ENCODE measurements at places on chromosomes 4 and X.

- no peak for DNase-seq
These were observed 221.2 kb downstream of the KLHL13 start for GRCh38 chrX:117895418-117895817.

DNA sequence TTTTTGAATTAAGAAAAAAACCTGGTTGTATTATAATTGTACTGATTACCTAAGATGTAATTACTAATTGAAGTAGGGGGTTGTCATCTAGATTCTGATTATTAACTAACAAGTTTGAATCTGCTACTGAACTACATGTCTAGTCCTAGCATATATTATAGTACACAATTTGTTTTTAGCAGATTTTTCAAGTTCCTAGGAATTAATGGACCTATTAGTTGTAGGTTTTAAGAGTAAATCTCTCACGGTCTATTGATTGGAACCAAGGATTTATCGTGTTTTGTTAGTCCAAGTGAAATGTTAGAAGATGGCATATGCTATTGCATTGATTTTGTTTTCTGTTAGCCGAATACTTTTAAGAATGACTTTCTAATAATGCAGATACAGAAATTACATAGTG lies 20.8 kb downstream of the PTPN13 start:
- DNase-seq = no peak

DNA sequence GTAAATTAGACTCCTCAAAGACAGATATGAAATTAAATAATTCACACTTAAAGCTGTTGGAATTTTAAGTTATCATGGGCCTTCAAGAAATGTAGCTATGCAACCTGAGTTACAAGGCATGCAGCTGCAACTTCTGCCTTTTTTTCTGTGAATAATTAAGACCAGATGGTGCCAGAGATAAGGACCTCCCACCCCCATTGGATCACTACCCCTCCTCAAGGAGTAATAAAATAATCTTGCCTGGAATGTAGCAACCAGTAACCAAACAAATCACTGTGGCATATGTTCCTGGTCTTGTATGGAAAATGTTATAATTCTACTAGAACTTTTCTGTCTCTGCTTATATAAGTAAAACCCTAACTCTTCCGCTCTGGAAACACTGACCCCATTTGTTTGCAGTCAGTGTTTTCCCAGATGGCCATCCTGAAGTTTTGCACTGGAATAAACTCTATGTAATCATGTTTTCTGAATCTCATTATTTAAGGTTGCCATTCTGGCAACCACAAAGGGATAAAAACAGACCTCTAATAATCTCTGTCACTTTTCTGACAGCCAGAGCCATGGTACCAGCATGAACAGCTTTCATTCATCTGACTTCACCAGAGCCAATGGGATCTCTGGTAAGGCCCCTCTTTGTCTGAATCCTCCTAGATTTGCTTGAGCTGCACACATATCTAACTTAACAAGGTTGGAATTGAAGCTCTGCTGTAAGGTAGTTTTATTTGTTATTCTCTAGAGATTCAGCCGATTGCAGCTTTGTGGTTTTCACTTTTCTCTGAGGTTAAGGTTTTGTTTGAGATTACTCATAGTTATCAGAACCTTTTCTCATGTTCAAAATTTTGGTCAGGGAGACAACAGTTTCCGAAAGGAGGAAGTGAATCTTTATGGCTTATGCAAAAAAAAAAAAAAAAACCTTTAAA lies 274.6 kb downstream of the NAF1 start:
- DNase-seq = no peak

- DNase-seq = no peak
These were observed 123.2 kb downstream of the BMPR1B start for GRCh38 chr4:94880956-94881355.

DNA sequence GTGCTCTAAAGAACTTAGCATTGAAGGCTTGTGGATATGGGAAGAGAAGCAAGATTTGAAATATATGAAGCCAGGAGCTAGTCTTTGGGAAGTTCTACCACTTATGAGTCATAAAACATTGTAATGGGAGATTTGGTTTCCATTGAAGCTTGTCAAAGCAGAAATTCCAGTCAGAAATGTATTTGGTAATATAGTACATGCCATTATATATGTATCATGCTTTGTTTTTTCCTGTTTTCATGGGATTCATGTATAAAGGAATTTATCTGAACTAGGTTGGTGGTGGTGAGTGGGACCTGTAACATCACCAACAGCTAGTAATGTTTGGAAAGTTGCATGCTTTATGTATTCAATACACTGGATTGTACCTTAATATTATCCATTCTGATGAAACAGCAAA lies 14.6 kb upstream of the DCAF8L2 start:
- DNase-seq = no peak

GRCh38 chr4:152265149-152265621 lies 270.7 kb downstream of the FBXW7 start:
- no peak for DNase-seq

GRCh38 chrX:25285598-25285997 lies 269.8 kb upstream of the ARX start:
- no peak for DNase-seq

GRCh38 chr4:23768541-23768940 lies 121.3 kb downstream of the PPARGC1A start:
- no peak for DNase-seq

GRCh38 chrX:45986081-45986480 lies 559.1 kb downstream of the ZNF674 start:
- DNase-seq = no peak

DNA sequence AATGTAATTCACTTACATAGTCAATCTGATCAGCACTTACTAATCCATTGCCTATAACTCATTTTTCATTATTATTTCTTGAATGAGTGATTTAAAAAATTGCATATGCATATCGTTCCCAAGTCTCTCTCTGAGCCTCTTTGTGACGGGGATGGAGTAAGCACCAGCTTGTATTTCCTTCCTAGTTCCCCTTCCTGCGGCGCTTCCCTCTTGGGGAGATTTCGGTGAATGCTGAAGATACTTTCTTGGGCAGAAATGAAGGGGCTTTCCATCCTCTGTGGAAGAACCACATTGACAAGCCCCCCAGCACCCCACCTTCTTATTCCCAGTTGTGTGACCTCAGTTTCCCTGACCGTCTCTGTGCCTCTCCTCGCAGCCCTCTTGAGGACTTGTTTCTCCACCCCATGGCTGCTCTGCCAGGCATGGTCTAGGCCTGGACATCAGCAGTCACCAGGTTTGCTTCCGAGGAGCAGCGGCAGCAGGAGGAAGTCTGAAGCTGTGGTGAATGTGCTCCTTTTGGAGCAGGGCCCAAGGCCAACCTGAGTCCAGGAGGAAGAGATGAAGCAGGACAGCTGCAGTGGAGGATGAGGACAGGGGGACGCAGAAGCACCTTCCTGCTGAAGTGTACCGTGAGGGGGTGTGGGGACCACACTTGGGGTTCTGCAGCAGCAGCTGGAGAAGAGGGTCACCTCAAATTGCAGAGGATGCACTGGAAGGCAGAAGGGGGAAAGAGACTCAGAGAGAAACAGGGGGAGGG lies 124.9 kb downstream of the IRF2 start:
- no peak for DNase-seq

GRCh38 chr4:109094056-109094455 lies 208.4 kb downstream of the COL25A1 start:
- DNase-seq = no peak

DNA sequence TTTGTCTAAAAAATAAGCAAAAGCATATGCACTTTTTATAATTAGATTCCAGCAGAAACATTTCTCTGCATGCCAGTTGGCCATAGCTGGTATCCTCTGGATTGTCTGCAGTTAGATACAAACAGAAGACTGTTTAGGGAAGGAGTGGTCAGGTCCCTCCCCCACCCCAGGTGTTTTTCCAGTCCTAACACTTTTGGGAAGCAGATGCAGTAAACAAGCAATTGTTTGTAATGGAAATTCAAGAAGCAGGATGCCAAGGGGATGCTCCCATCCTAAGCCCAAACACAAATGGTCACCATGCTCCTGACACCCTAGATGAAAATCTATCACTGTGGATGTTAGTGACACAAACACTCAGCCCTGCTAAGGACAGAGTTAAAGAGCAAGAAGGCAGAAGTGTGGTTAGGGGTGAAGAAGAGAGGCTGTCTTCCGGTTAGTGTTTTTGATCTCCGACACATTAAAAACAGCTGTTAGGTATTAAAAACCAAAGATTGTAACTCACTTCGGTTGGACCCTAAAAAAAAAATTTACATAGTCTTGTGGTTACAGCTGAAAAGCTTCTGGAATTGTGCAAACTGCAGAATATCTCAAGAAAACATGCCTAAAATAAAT lies 7.9 kb downstream of the LEF1 start:
- DNase-seq = no peak

- no peak for DNase-seq
These were observed 53.9 kb downstream of the FAT4 start for GRCh38 chr4:125368671-125369081.

GRCh38 chr4:21529214-21529613 lies 419.4 kb downstream of the KCNIP4 start:
- DNase-seq = no peak

- DNase-seq = no peak
These were observed 41.0 kb downstream of the MAP7D3 start for GRCh38 chrX:136210243-136210642.

DNA sequence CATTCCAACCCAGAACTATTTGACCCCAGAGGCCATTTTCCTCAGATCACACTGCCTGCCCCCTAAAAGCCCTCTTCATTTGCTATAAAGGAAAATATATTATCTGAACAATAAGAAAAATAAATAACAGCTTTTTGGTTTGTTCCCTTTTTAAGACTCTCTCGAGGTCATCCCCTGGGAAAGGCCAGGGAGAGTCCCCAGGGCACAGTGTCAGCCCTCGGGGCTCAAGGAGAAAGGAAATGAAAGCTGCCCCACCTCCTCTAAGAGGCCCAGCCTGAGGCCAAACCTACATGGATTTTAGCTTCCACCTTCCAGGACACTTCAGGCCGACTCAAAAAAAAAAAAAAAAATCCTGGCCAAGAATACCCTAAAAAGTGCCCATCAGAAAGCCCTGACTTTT lies 97.6 kb downstream of the SH3KBP1 start:
- no peak for DNase-seq

DNA sequence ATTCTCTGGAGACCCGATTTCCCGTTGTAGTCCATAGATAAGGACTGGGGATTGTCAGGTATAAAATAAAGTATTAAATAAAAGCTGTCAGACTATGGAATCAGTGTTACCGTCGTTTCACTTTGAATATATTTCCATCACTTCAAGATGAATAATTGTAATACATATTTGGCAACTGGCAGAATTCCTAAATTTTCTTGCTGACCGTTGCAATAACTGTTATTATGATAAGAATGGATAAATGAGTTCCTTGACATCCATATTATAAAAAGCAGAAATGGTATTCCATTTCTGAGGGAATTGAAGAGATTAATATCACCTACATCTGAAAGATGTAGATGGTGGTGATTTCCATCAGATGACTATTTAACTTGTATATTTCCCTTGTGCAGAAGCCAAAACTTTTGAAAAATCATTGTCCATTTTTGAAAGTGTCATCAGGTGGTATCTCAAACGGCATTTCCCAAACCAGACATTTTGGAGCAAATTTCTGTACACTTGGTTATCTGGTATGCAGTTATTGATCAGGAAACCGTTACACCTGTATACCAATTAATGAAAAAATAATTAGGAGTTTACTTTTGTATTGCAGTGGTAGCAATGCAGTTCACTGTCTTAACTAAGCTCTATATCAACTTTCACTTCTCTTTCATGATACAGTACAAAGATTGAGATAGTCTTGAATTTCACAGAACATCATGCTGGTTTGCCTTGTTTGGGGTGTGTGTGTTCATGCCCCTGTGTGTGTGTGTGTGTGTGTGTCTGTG lies 878.5 kb downstream of the PCDH18 start:
- DNase-seq = no peak

GRCh38 chr4:108527723-108528122 lies 92.7 kb upstream of the RPL34 start:
- no peak for DNase-seq

GRCh38 chrX:71532078-71532752 lies 689 bp upstream of the OGT start:
- DNase-seq = no peak

DNA sequence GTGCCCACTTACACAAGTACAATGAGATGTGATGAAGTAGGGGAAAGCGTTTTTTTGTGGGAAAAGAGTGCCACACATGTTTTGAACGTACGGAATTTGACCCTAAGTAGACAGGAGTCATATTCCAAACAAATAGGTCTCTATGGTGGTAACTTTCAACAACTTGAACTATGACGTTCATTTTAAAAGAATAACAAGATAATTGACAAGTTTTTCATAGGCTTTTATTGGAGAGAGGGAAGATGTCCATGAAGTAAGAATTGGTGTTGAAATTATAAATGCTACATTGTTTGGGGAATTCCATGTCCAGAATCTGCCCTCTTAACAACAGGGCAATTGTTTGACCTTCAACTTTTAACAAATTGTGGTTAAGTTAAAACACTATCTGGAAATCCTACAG lies 126.5 kb downstream of the GASK1B start:
- no peak for DNase-seq
